Omental fat pad (tissue), 4 donors: ENCODE measurements at places on chromosomes 6 and 20.

- DNase-seq: no peak
These were observed 1.4 kb upstream of the LEMD2 start for GRCh38 chr6:33790379-33790778.

- DNase-seq: no peak
These were observed 480.2 kb upstream of the SPTLC3 start for GRCh38 chr20:12528591-12529041.

DNA sequence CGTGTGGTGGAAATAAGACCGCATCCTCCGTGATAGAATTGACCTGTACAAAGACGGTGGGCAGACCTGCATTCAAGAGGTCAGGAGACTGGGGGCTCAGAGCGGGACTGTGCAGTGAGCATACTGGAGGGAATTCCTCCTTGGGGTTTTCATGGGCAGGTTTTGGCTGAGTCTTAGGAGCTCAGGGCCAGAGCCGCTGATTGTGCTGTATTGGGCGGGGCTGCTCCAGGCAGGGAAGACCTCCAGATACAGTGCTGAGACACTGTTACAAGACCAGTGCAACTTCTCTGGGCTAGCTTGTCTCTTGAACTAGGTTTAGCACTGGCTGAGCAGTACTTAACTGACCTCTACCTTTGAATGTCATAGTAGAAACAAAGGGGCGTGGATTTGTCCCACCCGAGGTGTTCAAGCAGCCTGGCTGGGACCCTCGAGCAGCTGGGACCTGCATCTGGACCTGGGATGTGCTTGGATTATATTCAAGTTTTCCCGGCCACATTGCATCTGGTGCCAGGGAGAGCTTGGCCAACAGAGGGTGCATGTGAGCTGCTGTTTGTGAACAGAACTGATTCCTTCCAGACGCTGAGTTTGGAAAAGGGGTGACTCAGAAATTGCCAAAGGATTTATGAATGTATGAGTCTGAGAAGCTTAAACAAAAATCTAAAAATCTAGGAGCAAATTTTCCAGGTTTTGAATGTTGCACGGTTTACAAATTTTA lies 33.4 kb upstream of the SLC22A1 start:
- DNase-seq: no peak

- DNase-seq: no peak
These were observed 25.3 kb upstream of the HECA start for GRCh38 chr6:139109558-139109957.
